Motor neuron (in vitro differentiated cells): ENCODE measurements at places on chromosomes 2 and 18. TPM values are rescaled to one million over a fixed set of nuclear protein-coding genes. Genes with fewer than 3 reads are reported as not detected.

GRB14 gene
- 0.42 and 1.6 TPM in 2 replicates for total RNA-seq

CELF4 gene
- 28.6 and 30.1 TPM in 2 replicates for total RNA-seq

COBLL1 gene
- total RNA-seq, result 2.5 and 3.0 TPM in 2 replicates

LONRF2 gene
- total RNA-seq, result 0.49 and 0.79 TPM in 2 replicates

RFX8 gene
- total RNA-seq, result 0.21 and 0.27 TPM in 2 replicates

CCDC74A gene
- 10.9 and 16.1 TPM in 2 replicates for total RNA-seq

RBM45 gene
- total RNA-seq, result 14.0 and 14.9 TPM in 2 replicates

ARMC9 gene
- total RNA-seq, result 22.6 and 23.4 TPM in 2 replicates

CXCR2 gene
- total RNA-seq, result 0.04 and 0.09 TPM in 2 replicates

PDCL3 gene
- total RNA-seq, result 19.6 and 23.3 TPM in 2 replicates

UPP2 gene
- 0.23 and 0.67 TPM in 2 replicates for total RNA-seq

STON1 gene
- 3.3 and 3.8 TPM in 2 replicates for total RNA-seq

NT5C1B gene
- total RNA-seq, result 0.78 and 0.85 TPM in 2 replicates

TNFAIP6 gene
- total RNA-seq, result not detected in 2 replicates

ZNG1B gene
- 32.2 and 38.5 TPM in 2 replicates for total RNA-seq

ITGB6 gene
- 0.18 and 0.31 TPM in 2 replicates for total RNA-seq

SNRPD1 gene
- 52.1 and 52.8 TPM in 2 replicates for total RNA-seq

CNTNAP5 gene
- total RNA-seq, result not detected in 2 replicates

IGFBP5 gene
- 3.3 and 4.8 TPM in 2 replicates for total RNA-seq

TEX44 gene
- 2.0 TPM in 1 of 2 replicates, not detected in the other for total RNA-seq

SIX2 gene
- 2.0 and 2.3 TPM in 2 replicates for total RNA-seq

PAX3 gene
- total RNA-seq, result 0.05 and 0.56 TPM in 2 replicates

RBKS gene
- total RNA-seq, result 2.8 and 3.5 TPM in 2 replicates

RAPGEF4 gene
- 3.3 and 3.8 TPM in 2 replicates for total RNA-seq

VIL1 gene
- 0.32 and 0.33 TPM in 2 replicates for total RNA-seq

MLPH gene
- total RNA-seq, result 0.42 and 1.1 TPM in 2 replicates

IL1RL1 gene
- 0.11 TPM in 1 of 2 replicates, not detected in the other for total RNA-seq

GAREM2 gene
- total RNA-seq, result 5.5 and 6.0 TPM in 2 replicates

FHOD3 gene
- total RNA-seq, result 22.3 and 23.3 TPM in 2 replicates

SDC1 gene
- total RNA-seq, result 20.6 and 20.7 TPM in 2 replicates

DAPL1 gene
- total RNA-seq, result not detected in 2 replicates

CKAP2L gene
- 21.4 and 22.5 TPM in 2 replicates for total RNA-seq

FEV gene
- 0.13 TPM in 1 of 2 replicates, not detected in the other for total RNA-seq

SERPINB12 gene
- total RNA-seq, result not detected in 2 replicates

ZNF385B gene
- total RNA-seq, result 0.46 TPM in 1 of 2 replicates, not detected in the other
